Umbilical cord (tissue), 2 donors: ENCODE measurements at places on chromosomes 1 and 21. TPM values are rescaled to one million over a fixed set of nuclear protein-coding genes. Genes with fewer than 3 reads are reported as not detected.

AADACL4 gene
- not detected for total RNA-seq

TAF5L gene
- total RNA-seq, result 27.9 TPM

DNA sequence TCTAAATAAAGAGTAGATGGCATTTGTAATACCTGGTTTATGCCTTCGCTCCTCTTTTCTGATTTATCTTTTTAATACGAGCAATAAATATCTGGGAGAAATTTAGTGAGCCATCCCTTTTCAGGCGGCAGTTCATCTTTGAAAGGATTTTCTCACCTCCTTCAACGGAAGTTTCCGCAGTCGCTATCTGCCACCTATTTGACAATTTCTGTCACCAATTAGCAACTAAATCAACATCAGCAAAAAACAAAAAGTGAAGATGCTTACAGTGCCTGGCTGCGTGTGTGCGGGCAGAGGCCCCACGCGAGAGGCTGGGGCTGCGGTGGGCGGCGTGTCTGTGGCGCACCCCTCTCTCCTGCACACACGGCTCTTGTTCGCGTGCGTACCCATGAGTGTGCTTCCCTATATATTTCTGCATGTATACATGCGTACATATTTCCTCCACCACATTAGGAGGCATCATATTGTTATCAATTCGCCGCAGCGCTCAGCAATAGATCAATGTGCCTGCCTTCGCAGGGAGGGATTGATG lies 117.3 kb upstream of the BARHL2 start:
- DNase-seq, result no peak

LDLRAD1 gene
- total RNA-seq, result 0.72 TPM

DNA sequence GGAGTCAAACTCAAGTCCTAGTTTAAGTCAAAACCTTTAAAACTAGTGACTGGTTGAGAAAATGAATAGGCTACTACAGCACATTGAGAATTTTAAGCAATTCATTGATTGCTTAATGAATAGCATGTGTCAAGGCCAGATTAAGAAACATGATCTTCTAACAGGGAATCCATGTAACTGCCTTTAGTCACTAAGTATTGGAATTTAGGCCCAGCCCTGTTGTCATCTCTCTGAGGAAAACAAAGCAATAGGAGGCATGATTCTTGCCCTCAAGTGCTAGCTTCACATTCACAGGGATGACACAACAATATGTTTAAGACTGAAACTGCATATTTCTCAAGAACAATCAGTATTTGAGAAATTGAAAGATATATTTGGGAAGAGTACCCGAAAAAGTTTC lies 70.0 kb upstream of the PTGS2 start:
- no peak for DNase-seq

GRCh38 chr1:193335806-193336428 lies 149.5 kb upstream of the B3GALT2 start:
- peak; percentile 71 for DNase-seq
